Astrocyte (in vitro differentiated cells and primary cell): ENCODE measurements at places on chromosomes 16 and 17. TPM values are rescaled to one million over a fixed set of nuclear protein-coding genes. Genes with fewer than 3 reads are reported as not detected.

GRCh38 chr17:15492791-15493692 is 25.6 kb upstream of the CDRT4 start:
- DNase-seq = no peak

KRT40 gene
- total RNA-seq = not detected in 2 replicates

DNA sequence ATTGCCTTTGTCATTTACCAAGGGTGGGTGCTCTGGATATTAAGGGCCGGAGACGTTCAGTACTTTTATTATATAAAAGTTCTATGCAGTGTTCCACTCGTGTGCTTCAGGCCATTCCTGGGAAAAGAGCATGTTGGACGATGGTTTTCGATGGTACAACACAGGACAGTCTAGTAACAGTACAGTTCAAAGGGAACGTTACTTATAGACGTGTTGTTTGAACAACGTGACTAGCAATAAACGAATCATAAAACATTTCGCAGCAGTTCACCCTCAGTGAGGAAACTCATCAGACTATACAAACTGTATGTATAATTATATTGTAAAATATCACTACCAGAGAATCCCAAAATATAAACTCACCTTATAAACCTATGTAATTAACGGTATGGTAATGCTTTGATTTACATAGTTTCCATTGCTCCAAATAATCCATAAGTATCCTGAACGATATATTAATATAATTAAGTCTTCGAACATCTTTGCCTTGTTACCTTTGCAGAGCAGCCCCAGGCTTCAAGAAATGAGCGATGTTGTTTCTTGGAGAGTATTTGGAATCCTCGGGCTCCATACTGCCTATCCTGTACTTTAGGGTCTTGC is 589 bp downstream of the NMT1 start:
- DNase-seq = no peak

PHAF1 gene
- total RNA-seq = 16.1 and 17.1 TPM in 2 replicates

KRTAP1-1 gene
- total RNA-seq = not detected in 2 replicates

MED13 gene
- 49.3 and 55.0 TPM in 2 replicates for total RNA-seq

TEX19 gene
- not detected in 2 replicates for total RNA-seq
